ENCODE measurements at places on chromosomes 11 and 22. TPM values are rescaled to one million over a fixed set of nuclear protein-coding genes. Genes with fewer than 3 reads are reported as not detected.

The C11orf91 gene
- not detected for total RNA-seq

The CHRM4 gene
- not detected for total RNA-seq

The TYR gene
- not detected for total RNA-seq

The THY1 gene
- 162 TPM for total RNA-seq

The LRRC74B gene
- total RNA-seq, result not detected

The C1QTNF4 gene
- total RNA-seq, result 0.25 TPM
